ENCODE measurements at places on chromosomes 2 and 18. TPM values are rescaled to one million over a fixed set of nuclear protein-coding genes. Genes with fewer than 3 reads are reported as not detected.

Gene UGT1A3
- total RNA-seq: not detected

- DNase-seq: no peak
These were observed 11.5 kb upstream of the KYNU start for GRCh38 chr2:142865924-142866323.

DNA sequence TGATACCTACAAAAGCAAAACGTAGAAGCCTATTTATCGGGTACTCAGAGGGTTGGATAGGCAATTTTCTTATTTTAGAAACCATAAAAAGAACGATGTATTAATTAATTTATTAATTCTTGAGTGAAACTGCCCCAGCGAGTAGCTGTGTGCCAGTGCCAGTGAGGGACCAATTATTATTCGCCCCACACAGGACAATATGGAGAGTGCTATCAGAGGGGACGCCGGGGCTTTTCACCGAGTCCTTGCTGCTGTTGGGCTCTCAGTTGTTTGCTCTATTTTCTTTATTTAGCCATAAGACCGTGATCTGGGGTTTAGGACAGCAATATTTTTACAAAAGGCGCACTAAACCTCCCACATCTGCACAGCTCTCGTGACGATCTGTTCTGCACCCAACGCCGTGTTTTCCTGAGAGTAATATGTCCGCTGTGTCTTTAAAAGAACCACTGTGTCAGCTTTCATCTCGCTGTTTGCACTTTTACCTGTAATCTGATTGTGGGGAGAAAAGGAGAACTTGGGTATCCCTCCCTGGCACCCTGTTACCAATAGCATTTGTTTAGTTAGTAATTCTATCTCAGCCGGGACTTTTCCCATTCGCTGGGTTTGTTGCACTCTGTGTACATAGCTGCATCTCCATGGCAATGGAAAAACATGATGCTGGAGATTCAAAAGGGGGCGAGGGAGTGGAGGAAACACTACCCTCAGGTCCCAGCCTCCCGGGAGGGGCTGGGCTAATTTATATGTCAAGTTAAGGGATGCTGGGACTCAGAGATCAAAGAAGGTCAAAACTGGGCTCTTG lies 30.1 kb upstream of the ZNF516 start:
- DNase-seq: no peak

DNA sequence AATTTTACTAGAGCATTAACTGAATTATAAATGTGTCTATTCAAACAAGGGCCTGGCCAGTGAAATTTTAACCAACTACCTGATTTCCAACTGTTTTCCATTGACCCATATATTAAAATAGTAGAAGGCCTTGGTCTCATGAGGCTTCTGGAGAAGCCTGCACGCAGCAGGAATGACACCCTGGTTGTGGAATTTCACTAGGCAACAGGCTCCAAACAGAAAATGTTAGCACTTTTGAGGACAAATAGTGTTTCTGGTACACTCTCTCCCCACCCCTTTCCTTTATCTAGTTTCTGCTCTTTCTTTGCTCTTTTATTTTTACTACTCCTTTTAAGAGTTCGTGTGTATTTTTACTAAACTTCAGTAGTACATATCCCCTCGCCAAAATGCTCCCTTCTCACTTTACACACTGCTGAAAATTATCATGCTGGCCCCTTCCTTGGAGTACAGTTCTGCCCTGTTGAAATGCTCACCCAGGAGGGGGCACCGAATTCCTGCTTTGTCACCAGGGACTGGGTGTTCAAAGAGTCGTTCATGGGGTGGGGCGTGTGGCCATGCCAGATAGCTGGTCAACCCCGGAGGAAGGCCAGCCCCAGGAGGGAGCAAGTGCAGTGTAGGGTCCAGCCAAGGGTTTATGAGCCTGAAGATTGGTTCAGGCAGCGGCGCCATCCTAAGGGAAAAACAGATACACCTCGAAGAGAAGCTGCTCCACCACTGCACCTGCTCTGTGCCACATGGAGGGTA lies 22.1 kb upstream of the COL6A3 start:
- no peak for DNase-seq

Measured in posterior vena cava (tissue), 2 donors.